Stimulated activated CD4-positive, alpha-beta T cell treated with anti-CD3 and anti-CD28 coated beads, Interleukin-1b, Interleukin-23, amount 100 ng/mL, for 24 hours (primary cell): ENCODE measurements at places on chromosomes 6 and 20.

DNA sequence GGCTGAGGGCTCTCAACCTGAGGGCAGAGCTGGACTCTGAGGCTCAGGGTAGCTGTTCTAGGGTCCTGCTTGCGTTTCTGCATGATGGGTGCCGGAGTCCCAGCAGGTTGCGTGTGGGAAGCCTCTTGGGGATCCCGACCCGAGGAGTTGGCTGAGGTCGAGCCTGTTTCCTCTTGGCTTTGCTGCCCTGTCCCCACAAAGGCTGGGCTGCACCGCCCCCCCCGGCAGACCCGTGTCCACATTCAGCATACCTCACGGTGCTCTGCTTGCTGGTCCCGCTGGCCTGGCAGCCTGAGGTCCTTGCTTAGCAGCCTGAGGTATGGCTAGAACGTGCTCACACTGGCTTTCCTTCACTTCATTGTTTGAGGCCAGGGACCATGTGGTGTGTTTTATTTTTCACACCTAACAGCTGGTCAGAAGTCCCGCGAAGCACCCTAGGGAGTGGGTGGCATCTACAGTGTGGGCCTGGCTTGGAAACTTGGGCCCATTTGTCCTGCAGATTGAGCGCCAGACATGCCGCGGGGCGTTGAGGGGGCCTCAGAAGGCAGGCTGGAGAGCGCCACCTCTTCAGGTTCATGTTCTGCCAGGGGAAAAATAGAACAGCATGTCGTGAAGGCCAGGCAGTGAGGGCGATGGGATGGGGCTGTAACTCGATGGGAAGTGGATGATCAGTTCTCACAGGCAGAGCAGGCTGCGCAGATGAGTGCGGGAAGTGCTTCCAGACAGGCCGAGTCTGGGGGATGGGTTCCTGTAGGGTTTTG, 9.5 kb downstream of the LSM14B start:
- no peak for DNase-seq

- no peak for DNase-seq
Measured at GRCh38 chr6:21227486-21227885, 366.1 kb upstream of the SOX4 start.

DNA sequence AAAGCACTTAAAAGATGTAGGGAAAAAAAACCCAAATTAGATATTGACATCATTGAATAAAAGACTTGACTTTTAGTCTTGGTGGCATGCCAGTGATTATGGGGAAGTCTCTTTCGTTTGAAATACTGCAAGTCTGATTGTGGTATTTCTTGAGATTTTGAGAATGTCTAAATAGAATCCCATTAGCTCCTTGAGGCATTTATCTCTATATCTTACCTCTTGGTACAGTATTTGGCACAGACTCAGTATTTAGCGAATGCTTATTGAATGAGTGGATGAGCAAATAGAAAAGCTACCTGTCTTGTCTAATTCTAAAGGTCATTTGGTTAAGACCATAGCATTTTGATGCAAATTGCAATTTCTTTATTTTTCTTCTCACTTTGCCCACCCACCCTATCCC, 156.5 kb downstream of the TFAP2B start:
- DNase-seq = no peak

DNA sequence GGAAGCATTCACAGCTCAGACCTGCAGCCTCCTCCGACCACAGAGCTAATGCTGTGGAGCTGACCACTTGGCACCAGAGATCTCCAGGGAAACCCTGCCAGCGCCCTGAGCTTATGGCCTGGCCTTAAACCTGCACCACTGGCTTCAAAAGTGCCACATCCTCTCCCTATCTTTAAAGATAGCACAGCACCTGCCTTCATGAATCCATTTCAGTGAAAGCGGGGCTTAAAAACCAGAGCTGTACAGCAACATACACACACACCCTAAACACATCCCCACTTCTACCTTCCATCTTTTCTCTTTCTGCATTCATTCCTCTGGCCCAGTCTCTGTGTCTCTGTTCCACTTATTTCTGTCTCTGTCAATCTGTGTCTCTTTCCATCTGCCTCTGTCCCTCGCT, 59.8 kb upstream of the CCDC167 start:
- no peak for DNase-seq

- no peak for DNase-seq
Measured at GRCh38 chr20:14055127-14055742, 59.9 kb downstream of the MACROD2 start.

- no peak for DNase-seq
Measured at GRCh38 chr6:133274813-133275212, 33.7 kb downstream of the EYA4 start.

DNA sequence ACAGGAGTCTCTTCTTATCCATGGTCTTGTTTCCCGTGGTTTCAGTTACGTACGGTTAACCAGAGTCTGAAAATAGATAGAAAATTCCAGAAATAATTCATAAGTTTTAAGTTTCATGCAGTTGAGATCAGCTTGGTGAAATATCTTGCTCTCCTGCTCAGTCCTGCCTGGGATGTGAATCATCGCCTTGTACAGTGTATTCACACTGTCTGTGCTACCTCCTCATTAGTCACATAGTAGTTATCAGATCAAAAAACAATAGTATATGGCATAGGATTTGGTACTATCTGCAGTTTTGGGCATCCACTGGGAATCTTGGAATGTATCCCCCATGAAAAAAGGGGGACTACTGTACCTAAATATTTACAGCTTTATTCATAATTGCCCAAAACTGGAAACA, 22.7 kb upstream of the MOCS1 start:
- DNase-seq = no peak

- no peak for DNase-seq
Measured at GRCh38 chr6:30508890-30509736, 19.8 kb downstream of the HLA-E start.

DNA sequence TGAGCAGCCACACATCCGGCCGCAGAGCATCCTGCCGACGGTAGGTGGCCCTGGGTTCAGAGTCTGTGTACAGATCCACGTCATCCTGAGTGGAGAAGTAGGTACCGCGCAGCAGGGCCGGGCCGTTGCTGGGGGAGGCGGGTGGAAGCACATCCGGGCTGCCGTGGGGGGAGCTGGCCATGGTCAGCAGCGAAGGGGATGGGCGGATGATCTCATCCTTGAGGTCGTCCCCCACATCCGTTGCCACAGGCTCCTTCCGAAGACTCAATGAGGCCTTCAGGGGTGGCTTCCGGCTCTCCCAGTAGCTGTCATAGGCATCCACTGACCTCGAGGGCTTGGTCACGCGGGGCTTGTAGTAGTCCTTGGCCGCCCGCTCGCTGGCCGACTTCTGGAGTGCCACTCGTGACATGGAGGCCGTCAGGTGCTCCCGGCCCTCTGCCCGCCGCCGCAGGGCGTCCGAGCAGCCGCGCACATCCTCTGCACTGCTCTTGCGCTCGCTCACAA, 9.2 kb downstream of the SPATA2 start:
- DNase-seq = no peak

DNA sequence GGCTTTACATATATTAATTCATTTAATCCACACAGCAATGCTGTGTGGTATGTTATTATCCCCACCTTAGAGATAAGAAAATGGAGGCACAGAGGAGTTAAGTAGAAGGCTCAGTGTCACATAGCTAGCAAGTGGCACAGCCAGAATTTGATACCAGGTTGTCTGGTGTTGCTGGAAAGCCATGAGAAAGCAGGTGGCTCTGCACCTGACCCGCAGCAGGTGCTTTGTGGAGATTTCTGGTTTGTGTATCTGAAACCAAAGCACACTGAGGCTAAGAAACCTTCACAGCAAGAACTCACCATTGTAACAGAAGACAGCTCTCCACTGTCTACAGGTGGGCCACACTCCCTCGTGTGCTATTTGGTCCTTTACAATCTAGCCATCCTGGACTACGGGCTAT, 7.5 kb downstream of the ELMO2 start:
- no peak for DNase-seq

- DNase-seq = no peak
Measured at GRCh38 chr20:64062276-64062595, 762 bp upstream of the TCEA2 start.
